ENCODE measurements at places on chromosomes 2 and 18.
A peak's percentile ranks its signal among the peaks of the same experiment; 100 is the strongest.

GRCh38 chr2:148303161-148303560 is 282.3 kb downstream of the MBD5 start:
- no peak for DNase-seq

GRCh38 chr2:37059841-37060240 is 24.3 kb downstream of the HEATR5B start:
- no peak for DNase-seq

GRCh38 chr18:8260319-8260718 is 348.9 kb upstream of the RAB12 start:
- DNase-seq, result no peak

DNA sequence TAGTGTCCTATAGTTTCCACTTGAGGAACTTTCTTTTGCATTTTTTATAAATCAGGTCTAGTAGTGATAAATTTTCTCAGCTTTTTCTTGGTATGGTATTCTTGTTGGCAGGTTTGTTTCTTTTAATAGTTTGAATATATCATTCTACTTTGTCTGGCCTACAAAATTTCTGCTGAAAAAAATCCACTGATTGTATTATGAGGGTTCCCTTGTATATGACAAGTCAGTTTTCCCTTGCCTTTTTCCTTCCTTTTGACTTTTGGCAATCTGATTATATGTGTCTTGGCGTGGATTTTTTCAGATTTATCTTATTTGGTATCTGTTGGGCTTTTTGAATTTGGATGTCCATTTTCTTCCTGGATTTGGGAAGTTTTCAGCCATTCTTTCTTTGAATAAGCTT is 41.9 kb downstream of the MOCOS start:
- DNase-seq, result no peak

- DNase-seq, result no peak
Measured at GRCh38 chr2:98773907-98774306, 43.0 kb upstream of the MGAT4A start.

DNA sequence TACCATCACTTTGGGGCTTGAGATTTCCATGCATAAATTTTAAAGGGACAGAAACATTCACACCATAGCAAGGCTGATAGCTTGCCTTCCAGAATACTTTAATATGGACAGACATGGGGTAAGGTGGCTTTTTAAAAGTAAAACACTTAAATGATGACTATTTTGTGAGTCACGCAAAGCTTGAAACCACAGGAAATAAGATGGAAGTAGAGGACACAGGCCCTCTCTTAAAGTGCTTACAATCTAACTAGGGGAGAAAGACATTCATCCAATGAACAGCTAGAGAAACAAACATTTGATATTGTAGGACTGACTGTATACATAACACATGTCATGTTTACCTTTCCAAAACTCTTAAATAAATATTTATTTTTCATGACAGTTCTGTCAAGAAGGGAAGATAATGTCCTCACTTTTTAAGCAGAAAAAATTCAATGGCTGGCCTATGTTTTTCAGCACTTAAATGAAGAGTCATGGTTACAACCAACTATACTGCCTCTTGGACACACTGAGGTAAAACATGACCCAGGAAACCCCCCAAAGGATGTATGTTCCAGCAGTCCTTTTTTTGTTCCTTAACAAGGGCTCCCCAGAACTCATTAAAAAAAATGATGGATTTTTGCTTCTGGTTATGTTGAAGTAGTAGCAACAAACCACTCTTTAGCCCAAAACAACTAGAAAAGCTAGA is 120.0 kb upstream of the RBMS1 start:
- DNase-seq, result no peak

GRCh38 chr2:175169191-175169590 is 1.2 kb upstream of the ATF2 start:
- DNase-seq, result no peak

- DNase-seq, result no peak
Measured at GRCh38 chr18:57134618-57135135, 12.2 kb upstream of the BOD1L2 start.

DNA sequence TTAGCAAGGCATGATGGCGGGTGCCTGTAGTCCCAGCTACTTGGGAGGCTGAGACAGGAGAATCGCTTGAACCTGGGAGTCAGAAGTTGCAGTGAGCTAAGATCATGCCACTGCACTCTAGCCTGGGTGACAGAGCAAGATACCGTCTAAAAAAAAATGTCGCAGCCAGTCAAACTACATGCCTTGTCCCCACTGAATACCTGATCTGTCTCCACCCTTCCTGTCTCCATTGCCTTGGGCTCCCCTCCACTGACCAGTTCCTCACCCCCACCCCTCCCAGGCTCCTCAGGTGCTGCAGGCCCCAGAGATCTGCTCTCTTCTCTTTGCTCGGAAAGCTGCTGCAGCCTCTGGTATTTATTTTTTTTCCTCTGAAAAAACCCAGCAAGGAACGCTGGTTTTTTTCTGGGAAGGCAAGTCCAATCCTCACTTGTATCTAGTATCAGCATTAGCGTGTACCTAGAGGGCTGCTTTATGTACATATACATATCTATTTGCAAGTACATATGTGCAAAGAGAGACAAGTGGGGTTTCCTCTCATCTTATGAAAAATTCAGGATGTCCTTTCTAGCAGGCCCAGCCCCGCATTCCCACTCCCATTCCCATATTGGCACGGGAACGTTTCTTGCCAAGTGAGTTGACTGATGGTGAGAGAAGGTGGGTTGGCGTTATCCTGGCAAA is 4.4 kb downstream of the PSD4 start:
- no peak for DNase-seq

DNA sequence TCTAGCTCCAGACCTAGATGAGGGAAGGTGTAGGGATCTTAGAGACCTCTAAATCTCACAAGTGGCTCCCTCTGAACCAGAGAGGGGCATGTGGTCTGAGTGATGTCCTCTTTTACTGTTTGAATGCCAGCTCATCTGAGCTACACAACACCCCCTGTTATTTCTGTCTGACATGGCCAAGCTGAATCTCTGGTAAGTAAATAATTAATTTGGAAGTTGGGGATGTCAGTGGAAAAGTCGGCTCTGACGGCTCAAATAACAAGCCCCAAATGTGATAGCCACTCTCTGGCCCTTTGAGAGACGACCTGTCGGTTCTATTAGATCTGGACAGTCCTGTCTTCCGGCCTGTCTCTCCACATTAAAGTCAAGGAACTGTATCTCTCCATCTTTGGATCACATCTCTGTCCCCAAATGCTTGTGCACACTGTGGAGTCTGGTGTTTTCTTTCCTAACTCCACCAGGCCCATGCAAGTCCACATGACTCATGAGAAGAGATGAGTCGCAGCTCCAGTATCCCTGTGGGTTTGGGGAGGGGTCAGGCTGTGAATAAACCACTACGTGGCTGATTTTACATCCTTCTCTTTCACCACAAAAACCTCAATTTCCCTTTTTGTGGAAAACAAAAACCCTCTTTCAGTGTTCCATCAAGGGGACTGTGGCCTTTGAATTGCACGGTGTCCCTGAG is 52.5 kb downstream of the SETBP1 start:
- DNase-seq, result peak; percentile 63

GRCh38 chr2:148110184-148110583 is 89.3 kb downstream of the MBD5 start:
- no peak for DNase-seq

DNA sequence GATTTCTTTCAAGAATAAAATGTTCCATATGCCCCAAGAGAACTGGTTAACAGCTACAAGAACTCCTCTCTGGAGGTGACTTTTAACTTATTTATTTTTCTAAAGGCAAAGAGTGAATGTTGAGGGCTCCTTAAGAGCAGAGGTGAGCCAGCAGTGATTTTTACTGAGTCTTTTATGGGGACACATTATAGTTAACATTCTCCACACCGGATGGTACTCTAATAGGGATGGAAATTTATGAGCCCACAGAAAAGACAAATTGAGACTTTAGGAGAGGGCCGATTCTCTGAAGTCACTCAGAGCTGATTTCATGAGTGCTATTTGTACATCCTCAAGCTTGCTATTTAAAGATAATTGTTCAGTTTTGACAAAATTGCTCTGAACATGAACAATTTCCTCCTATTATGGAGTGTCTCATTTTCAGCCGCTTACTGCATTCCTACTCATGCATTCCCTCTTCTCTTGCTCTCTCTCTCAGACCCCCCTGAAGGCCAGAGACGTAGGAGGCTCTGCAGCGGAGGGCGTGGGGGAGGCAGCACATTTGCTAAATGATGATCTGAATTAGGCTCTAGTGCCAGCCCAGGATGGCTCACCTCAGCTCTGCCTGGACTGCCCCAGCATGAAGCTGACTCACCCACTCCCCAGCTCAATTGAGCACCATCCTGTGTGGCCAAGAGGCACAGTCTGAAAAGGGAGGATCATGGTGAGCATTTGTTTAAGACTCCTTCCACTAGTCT is 5.9 kb upstream of the RPL37A start:
- no peak for DNase-seq

GRCh38 chr2:80365762-80366161 is 61.2 kb upstream of the LRRTM1 start:
- DNase-seq, result no peak

DNA sequence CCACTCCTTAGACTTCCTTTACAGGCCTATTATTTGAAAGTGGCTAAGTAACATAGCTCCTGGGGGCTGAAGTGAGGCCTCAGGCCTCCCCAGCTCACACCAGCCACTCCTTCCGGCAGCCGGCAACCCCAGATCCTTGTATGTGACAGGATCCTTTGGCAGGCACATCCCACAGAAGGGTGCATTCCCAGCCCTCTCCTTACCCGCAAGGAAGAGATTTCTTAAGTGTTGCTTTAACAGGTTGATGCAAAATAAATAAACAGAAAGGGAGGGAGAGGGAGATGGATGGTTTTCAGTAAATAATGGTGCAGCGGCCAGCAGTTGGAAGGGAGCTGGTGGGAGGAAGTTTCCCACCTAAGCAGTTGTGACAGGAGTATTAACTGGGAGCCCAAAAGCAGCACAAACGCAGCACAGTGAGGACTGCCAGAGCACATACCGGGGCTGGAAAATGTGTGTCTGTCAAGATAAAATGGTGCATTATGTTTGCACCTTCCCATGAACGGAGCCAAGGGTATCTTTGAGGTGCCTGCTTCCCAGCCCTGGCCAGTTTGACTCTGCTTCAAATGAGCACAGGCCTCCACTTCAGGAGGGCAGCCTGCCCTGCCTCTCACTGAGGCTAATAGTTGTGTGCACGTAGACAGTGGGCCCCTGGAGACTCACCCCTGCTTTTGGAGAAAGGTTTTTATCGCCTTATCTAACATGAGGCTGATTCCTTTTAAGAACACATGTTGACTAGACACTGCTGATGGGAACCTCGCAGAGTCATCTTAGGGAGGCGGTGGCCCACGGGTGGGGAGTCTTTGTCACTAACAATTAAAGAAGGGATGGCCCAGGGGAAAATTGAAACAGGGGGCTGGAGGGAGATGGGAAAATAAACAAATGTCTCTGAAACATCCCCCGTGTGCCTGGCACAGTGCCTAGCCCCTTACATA is 32.8 kb downstream of the NRP2 start:
- DNase-seq, result no peak

DNA sequence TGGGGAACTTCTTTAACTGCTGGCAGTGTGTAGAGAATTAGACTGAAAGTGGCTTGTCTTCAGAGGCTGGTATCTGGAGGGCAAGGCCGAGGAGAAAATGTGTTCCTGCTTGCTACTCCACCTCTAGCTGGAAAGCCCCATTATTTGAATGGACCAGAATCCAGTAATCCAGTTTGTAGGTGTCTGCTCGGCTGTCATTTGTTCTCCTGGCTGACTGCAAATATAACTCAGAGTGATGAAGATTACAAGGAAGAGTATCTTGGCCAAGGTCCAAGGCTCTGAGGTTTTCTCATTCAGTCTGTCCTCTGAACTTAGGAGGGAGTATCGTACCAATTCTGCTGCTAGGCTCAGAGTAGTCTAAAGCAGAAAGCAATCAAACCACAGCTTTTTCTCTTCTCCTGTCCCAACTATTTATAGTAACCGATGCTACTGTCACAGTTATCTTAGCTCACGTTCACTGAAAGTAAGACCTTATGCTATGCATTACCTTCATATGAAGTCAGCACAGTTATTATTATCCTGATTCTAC is 228.6 kb downstream of the SETBP1 start:
- DNase-seq, result no peak

All from CD4-positive, alpha-beta T cell treated with Interleukin-4 for 1 hour (primary cell).